Activated T-cell treated with anti-CD3 and anti-CD28 coated beads, Interleukin-2, amount 50 U/mL, for 72 hours (primary cell): ENCODE measurements at places on chromosomes 2 and 18.

- DNase-seq, result no peak
Measured at GRCh38 chr2:66509326-66509811, 74.4 kb downstream of the MEIS1 start.

DNA sequence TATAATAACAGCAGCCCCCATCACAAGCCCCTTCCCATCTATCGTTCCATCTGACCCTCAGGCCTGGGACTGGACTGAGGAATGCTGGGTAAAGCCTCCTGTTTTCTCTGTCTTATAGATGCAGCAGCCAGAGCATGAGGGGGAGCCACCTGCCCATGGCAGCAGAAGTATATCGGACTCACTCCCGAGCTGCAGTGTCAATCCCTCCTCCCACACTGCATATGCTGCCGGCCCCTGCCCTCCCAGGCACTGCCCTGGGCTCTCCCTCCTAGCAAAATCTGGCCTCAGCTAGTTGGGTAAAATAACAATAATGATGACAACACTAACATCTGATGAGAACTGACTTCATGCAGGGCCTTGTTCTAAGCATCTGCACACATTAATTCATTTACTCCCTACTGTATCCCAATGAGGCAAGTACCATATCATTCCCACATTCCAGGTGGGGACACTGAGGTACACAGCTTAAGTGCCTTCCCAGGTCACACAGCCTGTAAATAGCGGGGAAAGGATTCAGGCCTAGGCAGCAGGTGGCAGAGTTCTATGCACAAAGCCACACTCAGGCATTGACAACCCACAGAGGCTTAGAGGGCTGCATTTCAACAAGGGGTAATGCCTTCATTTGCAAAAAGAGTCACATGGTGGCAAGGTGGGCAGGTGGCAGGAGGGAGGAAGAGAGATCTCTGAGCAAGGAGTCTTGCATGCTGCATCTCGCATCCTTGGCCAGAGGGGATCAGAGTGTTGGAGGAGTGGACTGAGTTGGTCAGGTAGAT lies 190.0 kb downstream of the ZBTB7C start:
- no peak for DNase-seq

- no peak for DNase-seq
Measured at GRCh38 chr2:191578031-191578430, 99.9 kb upstream of the NABP1 start.

DNA sequence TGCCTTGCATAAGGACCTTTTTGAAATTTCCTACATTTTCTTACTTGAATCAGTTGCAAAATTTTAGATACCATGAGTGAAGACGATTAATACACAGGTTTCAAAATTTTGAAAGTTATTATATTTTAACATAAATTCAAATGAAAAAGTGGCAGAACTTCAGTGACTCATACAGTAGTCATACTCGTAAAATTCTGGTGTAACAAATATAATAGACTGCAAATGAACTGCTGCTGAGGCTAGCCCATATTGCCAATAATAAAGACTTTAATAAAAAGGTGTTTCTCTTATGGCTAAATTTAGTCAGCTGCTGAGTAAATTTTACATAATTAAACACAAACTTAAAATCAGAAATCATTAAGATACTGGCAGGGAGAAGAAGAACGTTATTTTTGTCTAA lies 36.9 kb downstream of the MSH6 start:
- DNase-seq, result no peak

DNA sequence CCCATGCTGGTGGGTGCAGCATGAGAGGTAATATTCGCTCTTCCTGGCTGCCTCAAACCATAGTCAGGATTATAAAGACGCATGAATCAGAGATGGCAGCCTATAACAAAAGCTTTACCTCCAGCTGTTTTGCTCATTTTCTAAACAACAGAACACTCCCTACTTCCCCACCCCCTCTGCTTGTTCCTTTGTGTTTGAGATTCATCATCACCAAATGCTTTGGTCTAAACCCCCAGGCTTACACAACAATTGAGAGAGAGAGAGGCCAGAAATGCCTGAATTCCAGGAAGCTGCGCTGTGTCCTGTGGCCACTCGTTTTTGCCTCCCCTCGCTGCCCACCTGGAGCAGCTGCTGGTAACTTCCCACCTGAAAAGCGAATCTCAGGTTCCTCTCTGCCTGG lies 78.8 kb upstream of the CAPN13 start:
- no peak for DNase-seq
